ENCODE measurements at places on chromosomes 6 and 20.

DNA sequence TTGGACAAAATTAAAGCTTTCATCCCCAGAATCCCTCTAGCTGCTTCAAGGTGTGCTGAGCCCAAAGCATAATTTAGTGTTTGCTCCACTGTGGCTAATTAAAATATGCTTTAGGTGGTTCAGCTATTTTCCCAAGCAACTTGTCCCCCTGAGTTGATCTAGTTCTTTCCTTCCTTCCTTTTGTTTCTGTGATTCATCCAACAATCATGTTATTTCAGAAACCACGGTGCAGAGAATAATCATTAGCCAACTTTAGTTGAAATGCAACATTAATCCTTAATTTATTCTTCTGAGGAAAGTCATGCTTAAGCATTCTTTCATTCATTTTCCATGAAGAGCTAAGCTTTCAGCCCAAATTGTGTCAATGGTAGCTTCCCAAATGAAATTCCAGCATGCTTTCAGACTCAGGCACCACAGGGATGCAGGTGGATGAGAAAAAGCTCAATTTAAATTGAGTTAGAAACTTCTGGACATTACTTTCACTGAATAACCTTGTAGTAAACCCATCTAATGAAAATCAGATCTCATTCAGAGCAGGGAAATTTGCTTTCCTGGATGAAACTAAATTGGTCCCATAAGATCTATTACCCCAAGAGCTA, 209.0 kb upstream of the NT5E start:
- DNase-seq = no peak

- DNase-seq = no peak
Observed at GRCh38 chr6:4521070-4521469, 255.1 kb upstream of the CDYL start.

- no peak for DNase-seq
Observed at GRCh38 chr20:13259921-13260320, 38.8 kb downstream of the ISM1 start.

DNA sequence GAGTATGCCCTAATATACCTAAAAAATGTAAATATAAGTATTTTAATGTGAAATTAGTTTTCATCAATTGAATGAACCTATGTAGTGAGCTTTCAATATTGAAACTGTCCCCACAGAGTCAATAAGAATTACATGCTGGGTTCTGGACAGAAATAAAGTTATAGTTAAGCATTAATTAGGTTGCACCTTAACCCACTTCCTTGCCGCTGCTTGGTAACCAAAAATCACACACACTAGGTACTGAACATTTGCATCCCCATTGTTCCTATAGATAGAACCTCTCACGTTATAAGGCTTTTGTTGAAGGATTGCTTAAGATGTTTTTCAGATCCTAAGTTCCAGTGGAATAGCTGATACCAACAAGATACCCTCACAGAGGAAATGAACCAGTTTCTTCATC, 237.1 kb upstream of the OPRM1 start:
- DNase-seq = no peak

DNA sequence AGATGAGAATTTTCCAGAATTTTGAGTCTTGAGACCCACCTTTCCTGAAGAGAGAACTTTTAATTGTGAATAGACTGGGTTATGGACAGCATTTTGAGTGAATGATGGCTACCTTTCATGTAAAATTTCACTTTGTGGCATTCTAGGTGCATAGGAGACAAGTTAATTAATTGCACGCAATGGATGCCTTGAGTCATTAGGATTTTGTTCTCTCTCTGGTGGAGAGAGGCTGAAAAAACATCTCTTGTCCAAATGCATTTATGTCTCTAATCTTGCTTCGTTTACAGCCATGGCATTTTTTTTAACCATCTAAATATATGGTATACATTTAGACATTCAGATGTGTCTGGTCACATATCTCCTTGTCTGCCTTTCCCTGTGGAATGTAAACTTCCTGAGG, 3.1 kb downstream of the RHAG start:
- no peak for DNase-seq

- DNase-seq = no peak
Observed at GRCh38 chr20:33043731-33044181, 9.9 kb upstream of the BPIFB3 start.

- no peak for DNase-seq
Observed at GRCh38 chr20:33030076-33030475, 1.4 kb upstream of the BPIFB6 start.

- no peak for DNase-seq
Observed at GRCh38 chr6:156988276-156989158, 211.3 kb downstream of the ARID1B start.

DNA sequence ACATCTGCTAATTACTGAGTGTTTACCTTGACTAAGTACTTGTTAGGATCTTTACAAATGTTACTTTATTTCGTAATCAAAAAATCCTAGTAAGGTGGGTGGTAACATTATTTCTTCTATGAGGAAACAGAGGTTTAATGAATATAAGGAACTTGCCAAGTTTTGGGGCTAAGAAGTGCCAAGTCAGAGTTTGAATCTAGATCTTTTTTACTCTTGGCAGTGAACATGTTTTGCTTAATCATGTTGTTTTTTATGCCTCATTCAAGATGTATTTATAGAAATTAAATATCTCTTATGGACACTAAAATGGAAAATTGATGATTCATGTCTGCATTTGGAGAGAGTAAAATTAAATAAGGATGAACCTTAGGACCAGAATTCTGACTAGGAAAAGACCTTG, 393.7 kb downstream of the UTRN start:
- no peak for DNase-seq

- DNase-seq = no peak
Observed at GRCh38 chr6:36955671-36956445, 1.3 kb downstream of the PI16 start.

DNA sequence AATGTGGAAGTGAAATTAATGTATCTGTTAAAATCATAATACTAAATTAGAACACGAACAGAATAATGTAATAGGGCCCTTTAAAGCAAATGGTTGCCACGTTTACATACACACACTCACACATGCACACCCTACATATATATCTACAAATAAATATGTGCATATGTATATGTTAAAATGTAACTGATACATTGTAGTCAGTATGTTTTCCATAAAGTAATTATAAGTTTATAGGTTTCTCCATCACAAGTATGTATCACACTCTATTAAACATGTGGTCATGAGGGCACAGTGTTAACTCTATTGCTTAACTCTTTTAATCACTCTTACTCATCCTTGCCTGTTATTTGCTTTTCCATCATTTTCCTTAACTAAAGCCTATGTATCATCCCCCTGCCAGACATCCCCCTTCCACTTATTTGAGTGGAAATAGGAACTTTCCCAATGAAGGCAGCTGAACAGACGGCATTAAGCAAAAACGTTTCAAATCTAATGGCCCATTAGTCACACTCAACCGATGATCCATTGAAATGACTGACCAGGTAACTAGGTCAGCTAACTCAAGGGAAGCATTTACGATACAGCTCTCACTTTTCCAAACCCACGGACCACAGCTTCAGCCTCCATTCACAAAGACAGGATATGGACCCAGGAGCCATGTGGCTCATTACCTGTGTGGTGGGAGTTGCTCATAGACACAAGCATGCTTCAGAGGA, 89.3 kb downstream of the HAO1 start:
- no peak for DNase-seq

DNA sequence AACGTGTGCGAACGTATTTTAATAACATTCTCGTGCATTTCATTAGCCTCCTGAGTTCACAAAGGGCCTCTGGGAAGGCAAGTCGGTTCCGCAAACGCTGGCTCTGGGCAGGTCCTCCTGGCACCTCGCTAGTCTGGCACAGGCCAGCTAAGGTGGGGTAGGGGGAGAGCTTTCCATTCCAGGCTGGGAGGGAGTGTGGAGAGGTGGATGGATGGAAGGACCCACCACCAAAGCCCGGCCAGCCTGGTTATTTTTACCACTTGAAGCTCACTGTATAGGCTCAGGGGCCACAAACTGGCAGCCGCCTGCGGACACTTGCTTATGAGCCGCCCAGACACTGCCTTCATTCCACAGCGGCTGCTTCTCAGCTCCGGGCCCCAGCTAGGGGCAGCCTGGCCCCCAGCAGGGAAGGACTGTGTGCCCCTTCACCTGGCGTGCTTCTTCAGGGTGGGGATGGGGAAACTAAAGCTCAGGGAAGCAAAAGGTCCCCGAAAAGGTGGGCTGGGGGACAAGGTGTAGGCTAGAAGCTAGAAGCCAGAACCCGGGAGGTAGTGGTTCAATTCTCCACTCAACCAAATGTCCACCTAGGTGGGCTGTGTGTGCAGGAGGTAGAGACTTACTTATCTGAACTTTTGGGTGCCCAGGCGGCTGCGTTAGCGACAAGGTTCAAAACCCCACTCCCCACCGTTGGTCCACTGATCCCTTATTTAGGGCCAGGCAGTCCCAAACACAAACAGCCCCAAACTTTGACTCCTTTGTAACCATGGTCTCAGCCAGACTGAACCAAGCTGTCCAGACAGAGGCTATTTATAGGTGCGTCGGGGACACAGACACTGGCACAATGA, 1.7 kb downstream of the PMEPA1 start:
- no peak for DNase-seq

DNA sequence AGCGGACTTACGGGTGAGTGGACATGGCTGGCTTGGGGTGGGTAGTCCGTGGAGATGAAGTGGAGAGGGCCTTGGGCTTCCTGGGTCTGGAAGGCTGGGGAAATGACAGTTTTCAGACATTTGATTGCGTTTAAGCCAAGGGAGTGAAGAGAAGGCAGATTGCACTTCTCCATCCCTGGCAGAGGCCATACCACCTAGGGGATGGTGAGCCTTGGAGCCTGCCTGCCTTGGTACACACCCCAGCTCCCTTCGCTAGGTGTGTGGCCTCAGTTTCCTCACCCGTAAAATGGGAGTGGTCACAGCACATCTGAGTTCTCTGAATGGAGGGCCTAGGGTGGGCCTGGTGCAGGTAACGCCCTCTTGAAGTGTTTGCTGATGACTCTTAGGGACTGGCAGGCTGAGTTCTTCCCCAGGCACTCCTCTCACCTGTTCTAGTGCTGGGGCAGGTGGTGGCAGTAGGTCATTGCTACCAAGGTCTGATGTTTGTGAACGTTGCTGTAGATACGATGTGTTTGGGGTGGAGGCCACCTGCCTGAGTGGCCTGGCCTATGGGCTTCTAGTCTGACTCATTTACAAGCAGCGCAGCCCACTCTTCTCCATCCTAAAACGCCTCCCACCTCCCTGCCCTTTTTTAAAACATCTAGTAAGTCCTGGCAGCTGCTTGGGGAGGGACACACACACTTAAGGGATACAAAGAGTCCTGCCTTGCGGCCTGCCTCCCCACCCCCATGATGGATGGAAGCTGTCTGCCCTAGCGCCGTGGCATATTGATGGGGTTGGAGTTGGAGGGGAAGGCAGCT, 2.3 kb downstream of the RBM38 start:
- no peak for DNase-seq

- no peak for DNase-seq
Observed at GRCh38 chr6:38192487-38192886, 373.0 kb downstream of the ZFAND3 start.

- DNase-seq = no peak
Observed at GRCh38 chr6:7157752-7158616, 50.2 kb downstream of the RREB1 start.

DNA sequence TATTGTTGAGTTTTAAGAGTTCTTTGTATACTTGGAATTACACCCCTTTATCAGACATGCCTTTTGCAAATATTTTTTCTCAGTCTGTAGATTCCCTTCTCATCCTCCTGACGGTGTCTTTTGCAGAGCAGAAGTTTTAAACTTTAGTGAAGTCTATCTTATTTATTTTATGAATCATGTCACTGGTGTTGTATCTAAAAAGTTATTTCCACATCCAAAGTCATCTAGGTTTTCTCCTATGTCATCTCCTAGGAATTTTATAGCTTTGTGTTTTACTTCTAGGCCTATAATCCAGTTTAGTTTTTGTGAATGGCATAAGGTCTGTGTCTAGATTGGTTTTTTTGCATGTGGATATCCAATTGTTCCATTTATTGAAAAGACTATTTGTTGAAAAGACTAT, 271.3 kb downstream of the KIF16B start:
- no peak for DNase-seq

DNA sequence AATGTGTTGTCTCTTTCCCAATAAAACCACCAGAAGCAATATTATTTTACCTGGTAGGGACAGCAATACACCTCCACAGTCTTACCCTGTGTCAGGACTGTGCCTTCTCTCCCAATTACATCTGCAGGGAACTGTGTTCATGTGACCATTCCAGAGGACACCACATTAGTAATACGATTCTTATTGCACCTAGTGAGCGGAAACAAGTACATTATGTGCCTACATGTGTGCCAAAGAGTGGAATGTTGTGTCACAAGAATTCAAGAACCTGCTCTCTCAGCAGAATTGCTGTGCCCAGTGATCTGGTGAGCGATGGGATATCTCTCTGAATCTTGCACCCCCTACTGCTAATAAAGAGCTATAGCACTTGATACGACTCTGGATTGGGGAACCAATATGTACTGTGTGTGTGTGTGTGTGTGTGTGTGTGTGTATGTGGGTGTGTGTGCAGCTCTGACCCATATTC, 57.4 kb upstream of the FOXC1 start:
- DNase-seq = no peak

GRCh38 chr20:59042151-59042795, at the start of gene PRELID3B:
Gene PRELID3B (minus strand): TSS chr20:59042786. CDS start chr20:59042730, 56 bp downstream.
- no peak for DNase-seq

DNA sequence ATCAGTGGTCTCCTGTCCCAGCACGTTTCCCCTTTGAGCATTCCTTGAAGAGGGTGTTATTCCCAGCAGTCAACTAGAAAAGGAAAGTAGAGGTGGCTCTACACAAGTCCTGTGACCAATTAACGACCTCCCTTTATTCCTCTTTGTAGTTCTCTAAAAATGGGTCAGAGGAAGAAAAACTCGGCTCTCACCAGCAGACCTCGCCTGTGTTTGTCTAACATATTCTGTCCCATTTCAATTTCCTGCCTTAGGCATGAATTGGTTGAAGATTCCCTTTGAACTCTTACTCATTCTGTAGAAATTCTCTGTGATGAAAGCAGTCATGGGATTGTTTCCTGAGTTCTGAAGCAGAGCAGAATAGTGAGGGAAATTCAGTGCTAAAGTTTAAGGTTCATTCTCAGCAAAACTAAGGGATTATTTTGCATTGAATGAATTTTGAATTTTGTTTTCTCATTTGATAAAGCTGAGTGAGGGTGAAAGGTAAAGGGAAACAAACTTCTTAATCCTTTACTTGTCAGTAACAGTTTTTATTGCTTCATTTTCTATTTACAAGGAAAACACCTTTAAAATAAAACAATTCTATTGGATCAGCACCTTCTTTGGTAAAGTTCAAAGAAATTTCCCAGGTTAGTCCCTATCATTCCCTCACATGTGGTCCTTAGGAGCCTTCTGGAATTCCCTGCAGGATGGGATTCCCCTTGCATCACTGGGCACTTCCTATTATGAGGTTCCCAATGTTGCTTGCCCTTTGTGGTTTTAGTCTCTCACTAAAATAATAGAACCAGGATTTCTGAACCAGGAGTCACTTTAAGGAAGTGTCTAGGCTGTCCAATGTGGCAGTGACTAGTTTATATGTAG, 105.8 kb downstream of the SLX4IP start:
- no peak for DNase-seq

DNA sequence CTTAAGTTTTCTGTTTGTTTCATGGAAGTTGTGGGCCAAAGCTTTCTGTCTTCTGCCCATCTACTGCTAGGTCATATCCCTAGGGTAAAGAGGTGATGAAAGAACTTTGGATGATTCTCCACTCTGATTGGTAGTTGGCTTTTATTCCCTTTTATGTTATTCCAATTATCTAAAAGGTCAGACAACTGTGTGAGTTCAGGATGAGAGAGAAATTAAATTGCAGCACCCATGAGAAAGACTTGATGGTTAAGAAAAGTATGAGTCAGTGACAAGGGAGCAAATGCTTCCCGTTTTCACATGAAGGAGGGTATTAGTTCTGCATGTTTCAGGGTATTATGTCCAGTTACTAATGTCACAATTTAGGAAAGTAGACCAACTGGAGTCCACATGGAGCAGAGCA, 136.3 kb downstream of the CD109 start:
- DNase-seq = no peak

- DNase-seq = no peak
Observed at GRCh38 chr6:105593056-105593690, 190.3 kb upstream of the PREP start.

Data from esophagus squamous epithelium (tissue), 5 donors.